ENCODE measurements at places on chromosomes 6 and 20. TPM values are rescaled to one million over a fixed set of nuclear protein-coding genes. Genes with fewer than 3 reads are reported as not detected.

DNA sequence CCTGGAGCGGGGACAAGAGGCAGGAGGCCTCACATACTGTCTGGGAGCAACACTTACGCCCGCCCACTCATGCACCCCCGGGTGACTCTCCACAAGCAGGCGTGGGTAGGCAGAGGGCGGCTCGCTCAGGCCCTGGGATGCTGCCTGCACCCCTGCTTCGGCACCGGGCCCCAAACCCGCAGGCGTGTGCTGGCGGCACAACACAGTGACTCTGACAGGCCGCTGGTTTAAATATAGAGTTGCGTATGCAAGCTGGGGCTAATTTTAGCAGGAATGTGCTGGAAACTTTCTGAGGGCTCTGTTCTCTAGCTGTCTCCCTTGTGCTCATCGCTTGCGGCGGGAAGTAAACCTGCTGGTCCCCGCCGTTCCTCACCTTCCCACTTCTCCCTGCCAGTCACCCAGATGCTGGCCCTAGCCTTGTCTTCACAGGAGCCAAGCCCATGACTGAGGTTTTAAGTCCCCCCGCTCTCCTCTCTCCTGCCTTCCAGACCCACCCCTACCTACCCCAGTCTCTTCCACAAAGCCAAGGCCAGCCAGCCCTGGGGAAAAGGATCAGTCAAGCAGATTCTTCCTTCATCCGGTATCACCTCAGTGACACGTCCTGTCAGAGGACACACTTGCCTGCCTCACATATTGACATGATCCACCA, 94.5 kb upstream of the FOXP4 start:
- no peak for DNase-seq

GRCh38 chr6:85496856-85497255, 47.0 kb downstream of the NT5E start:
- DNase-seq, result no peak

Gene IP6K3
- total RNA-seq, result not detected

DNA sequence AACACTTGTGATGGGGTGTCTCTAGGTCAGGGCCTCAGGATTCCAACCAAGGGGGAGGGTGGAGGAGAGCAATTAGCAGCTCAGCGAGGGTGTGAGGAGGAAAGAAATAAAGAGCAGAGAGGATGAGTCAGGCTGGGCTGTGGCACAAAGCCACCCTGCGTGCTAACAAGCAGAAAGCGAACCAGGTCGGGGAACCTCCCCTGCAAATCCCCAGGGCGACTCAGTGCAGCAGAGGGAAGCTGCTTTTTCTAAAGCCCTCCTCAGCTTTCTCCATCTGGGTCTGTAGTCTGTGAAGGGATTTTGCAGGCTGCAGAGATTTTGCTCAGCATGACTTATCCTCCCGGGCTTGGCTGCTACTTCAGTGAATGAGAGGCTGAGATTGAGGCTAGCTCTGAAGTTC, 6.6 kb upstream of the SPO11 start:
- no peak for DNase-seq

DNA sequence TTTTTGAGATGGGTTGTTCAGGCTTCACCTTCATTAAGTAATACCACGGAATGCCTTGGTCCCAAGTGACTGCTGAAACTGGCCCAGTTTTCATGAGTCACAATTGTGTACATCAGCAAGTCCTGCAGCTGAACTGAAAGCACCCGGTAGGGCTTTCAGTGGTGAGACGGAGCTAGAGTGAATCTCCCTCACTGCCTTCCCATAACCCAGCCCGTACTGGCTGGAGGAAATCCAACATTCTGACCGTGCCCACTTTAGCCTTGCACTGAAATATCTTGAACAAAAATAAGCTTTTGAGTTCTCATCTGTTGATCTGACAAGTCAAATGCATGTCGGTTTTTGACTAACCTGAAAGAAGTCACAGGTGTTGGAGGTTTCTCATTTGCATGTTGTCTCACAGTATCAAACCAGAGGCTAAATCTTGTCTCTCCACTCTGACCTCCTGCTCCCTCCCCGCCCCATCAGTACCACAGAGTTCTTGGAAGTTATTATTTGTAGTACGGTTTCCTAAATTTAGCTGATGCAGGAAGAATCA, 35.9 kb downstream of the DUSP22 start:
- no peak for DNase-seq

Gene ADGRG6
- total RNA-seq, result 0.13 TPM

Gene HEBP2
- 64.7 TPM for total RNA-seq

DNA sequence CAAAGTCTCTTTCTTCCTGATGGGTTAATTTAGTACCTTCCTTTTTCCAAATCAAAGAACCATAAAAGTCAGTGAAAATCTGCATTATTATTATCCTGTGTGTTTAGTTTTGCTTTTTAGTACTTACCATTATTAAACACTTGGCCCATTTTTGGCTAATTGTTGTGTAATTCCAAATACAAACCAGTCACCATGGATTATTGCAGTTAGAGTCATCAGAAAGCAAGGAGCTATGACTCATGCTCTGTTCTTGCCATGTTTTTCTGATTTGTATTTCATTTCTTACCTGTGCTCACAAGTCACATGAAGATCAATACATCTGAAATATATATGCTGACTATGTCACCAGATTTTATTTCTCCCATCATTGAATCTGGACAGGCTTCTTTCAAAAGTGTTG, 31.3 kb downstream of the SLC22A3 start:
- no peak for DNase-seq

DNA sequence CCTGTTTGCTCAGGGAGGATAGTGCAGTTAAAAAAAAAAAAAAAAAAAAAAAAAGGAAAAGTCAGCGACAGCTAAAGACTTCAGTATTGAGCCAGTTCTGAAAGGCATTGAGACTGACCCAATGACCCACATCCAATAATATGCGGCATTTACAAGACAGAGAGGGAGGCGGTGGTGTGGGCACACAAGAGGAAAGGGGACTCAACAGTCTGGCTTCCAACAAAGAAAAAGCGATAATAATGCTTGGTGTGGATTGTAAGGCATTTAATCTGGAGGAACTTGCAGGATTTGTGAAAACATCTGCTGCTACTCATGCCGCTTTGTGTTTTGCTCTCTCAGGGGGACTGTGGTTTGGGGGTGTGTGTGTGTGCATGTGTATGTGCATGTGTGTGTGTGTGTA, 784.3 kb upstream of the CHD6 start:
- no peak for DNase-seq

GRCh38 chr6:106170030-106170791, 84.1 kb downstream of the PRDM1 start:
- no peak for DNase-seq

- peak; percentile 93 for DNase-seq
Measured at GRCh38 chr6:87322304-87323212, at the start of gene SMIM8. SMIM8 (plus strand) TSS chr6:87322588; CDS start chr6:87337032, 14,444 bp downstream.

- no peak for DNase-seq
Measured at GRCh38 chr20:46710153-46710913, 884 bp downstream of the SLC2A10 start.

DNA sequence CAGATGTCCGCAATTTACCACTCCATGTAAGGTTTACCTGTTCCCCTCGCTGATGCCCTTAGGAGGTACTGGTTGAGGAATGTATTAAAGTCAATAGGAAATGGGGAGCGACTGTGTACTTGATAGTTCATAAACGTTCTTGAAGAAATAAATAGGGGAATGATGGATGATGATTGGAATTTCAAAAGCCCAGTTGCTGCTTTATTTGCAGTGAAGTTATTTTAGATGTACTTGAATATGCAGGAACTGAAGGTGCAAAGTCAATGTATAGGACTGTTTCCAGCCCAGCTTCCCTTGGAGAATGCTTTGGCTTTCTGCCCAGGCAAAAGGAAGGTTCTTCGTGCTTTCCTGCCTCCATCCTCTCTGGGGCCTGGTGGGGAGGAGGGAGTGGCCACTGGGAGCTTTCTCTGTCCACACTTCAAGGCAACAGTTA, 19.8 kb downstream of the ADGRF5 start:
- no peak for DNase-seq

DNA sequence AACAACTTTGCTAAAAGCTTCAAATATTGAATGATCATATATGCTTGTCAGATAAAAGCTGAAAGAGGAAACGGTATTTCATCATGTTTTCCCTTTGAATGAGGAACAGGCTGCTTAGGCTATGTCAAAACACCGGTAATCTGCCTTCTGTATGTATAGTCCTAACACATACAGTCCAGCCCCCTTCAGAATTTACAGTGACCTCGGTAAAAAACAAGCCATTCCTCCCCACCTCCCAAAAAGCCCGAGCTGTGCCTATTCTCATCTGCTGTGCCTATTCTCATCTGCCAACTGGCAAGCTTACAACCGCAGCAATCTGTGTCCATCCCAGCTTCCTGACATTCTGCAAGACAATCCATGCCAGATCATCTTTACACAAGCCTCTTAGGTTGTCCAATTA, 26.8 kb upstream of the UBE2J1 start:
- no peak for DNase-seq

- DNase-seq, result peak; percentile 56
Measured at GRCh38 chr6:3363296-3364025, 93.4 kb downstream of the SLC22A23 start.

Gene PRDM13
- total RNA-seq, result not detected

DNA sequence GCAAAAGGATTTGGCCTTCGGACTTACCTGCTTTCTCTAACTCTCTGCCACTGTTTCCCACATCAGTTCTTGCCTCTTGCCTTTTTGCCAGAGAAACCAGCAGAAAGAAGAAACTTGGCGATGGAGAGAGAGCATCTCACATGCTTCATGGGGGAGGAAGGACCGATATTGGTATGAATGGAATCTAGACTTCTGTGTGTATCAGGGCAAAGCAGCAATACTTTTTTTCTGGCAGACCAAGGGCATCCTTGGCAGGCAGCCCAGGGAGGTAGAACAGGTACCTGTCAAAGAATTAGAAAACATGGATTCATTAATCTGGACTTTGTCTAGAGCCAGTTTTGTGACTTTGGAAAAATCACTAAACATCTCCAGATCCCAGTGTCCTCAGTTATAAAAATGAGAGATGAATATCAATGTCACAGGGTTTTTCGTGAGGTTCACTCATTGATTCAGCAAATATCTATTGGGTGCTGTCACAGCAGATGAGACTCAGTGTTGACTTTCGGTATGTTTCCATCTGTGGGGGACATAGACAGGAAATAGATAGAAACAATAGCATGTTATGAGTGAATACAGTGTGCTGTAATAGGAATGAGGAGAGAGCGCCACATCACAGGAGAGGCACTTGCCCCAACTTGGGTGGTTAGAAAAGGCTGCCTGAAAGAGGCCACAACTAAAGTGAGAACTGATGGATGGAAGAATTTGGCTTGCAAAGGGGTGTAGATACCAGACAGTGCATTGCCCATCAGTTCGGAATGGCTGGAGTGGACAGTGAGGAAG, 114.1 kb downstream of the CD83 start:
- no peak for DNase-seq
